Activated T-helper 1 cell treated with anti-CD3 and anti-CD28 coated beads, Interleukin-12 subunit alpha, Interleukin-12 subunit beta, Interleukin-2, Interleukin-4 antibody, amounts not matched to agents 30 ng/mL and 10 ng/mL and 1 ng/mL, durations not matched to agents 14 hours and 24 hours and 36 hours (primary cell): ENCODE measurements at places on chromosomes 3 and 15.

GRCh38 chr3:142664311-142664710, 59.5 kb upstream of the TRPC1 start:
- peaks cover 3% of the 10 kb centered on the region for H3K27me3 ChIP-seq
- no peak overlapping the region for H3K4me3 ChIP-seq
- DNase-seq, result no peak
- H3K27ac ChIP-seq, result no peak overlapping the region
- no peaks in the 10 kb centered on the region for H3K4me1 ChIP-seq

GRCh38 chr3:66638717-66639116, 137.9 kb upstream of the LRIG1 start:
- H3K27ac ChIP-seq, result no peak overlapping the region
- DNase-seq, result no peak
- H3K4me3 ChIP-seq, result no peak overlapping the region
- no peaks in the 10 kb centered on the region for H3K36me3 ChIP-seq
- peaks cover 9% of the 10 kb centered on the region for H3K4me1 ChIP-seq

DNA sequence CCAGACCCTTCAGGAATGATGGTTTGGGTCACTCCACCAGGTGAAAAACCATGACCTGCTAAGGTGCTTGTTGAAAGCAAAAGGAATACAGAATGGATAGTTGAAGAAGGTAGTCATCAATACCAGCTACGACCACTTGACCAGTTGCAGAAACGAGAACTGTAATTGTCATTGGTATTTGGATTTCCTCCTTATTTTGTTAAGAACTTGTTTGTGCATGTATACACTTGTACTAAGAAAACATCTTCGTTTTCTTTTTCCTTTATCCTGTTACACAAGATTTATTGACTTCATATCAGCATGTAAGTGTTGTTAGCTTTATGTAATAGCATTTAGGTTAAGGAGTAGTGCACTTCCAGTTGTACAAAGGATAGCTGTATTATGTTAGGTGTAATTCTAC, 261.8 kb downstream of the MCTP2 start:
- H3K4me3 ChIP-seq, result no peak overlapping the region
- peaks cover 12% of the 10 kb centered on the region for H3K27me3 ChIP-seq

GRCh38 chr15:98616397-98616796, 31.9 kb upstream of the IGF1R start:
- peaks cover 11% of the 10 kb centered on the region for H3K27me3 ChIP-seq
- no peak for DNase-seq
- H3K36me3 ChIP-seq, result no peaks in the 10 kb centered on the region
- no peak overlapping the region for H3K27ac ChIP-seq

DNA sequence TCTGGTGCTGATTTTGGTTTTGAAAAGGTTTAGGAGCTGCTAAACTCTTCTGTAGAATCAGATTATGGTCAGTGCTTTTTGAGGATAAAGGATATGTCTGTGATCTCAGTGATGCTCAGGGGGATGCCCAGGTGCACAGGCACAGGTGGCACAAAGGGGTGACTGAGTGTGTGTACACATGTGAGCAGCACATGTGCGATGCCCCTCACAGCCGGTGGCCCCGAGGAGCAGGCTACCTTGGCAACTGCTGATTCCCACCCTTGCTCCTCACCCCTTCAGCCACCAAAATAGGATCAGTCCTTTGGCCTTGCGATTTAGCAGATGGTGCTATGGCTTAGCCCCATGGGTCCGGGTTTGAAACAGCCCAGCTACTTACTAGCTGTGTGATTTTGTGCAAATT, 51.1 kb downstream of the POMGNT2 start:
- H3K4me3 ChIP-seq, result no peak overlapping the region
- H3K36me3 ChIP-seq, result no peaks in the 10 kb centered on the region
- peaks cover 9% of the 10 kb centered on the region for H3K27me3 ChIP-seq

GRCh38 chr3:74801924-74802323, 187.5 kb upstream of the CNTN3 start:
- H3K27ac ChIP-seq, result no peak overlapping the region
- H3K36me3 ChIP-seq, result no peaks in the 10 kb centered on the region
- H3K4me1 ChIP-seq, result no peaks in the 10 kb centered on the region
- no peak overlapping the region for H3K4me3 ChIP-seq
- DNase-seq, result no peak
- H3K27me3 ChIP-seq, result no peaks in the 10 kb centered on the region

DNA sequence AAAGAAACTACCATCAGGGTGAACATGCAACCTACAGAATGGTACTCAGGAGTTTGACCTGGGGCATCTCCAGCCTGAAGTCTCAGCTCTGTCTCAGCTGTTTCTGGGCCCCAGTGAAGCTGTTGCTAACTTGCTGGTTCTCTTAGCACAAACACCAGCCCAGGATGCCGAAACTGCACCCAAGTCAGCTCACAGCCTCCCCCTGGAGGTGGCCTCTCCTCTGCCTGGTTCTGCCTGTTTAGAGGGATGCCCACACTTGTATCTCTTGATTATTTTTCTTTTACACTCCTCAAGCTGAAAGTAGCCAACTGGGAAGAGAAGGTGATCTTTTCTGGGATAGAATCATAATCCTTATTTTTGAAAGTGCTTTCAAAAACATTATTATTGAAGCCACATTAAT, 289.0 kb upstream of the RASGRP1 start:
- no peak overlapping the region for H3K27ac ChIP-seq
- H3K4me1 ChIP-seq, result no peaks in the 10 kb centered on the region
- no peak for DNase-seq
- H3K36me3 ChIP-seq, result no peaks in the 10 kb centered on the region

- H3K27me3 ChIP-seq, result no peaks in the 10 kb centered on the region
- no peak overlapping the region for H3K4me3 ChIP-seq
- H3K4me1 ChIP-seq, result no peaks in the 10 kb centered on the region
- DNase-seq, result no peak
Observed at GRCh38 chr3:133607816-133608215, 34.3 kb downstream of the CDV3 start.

DNA sequence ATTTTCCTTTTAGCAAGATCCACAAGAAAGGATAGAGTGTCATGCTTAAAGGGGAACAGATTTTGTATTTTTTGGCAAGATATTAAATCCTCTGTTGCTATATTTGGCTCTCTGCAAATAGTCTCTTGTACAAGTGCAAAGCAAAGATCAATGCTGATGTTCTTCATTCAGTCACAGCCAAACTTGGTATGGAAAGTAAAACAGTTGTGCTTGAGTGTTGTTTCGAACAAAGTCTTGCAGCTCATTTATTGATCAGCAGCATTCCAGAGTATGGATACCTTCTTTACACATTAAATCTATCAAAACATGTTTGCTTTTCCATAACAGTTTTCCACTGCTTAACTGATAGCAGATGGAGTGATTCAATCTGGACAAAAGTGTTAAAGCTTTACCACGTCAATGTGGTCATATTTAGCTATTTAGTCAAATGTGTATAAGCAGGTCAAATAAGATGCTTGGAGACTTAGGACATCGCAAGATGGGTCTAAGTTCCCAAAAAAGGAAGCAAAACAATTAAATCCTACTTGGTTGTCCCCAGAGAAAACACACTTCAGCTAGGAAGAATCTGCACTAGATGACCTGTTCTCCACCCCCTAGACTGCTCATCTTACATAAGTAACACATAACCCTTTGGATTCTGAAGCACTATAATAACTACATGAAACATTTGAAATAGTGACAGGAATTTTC, 52.4 kb downstream of the VGLL3 start:
- no peaks in the 10 kb centered on the region for H3K4me1 ChIP-seq
- no peak overlapping the region for H3K27ac ChIP-seq
- no peak for DNase-seq
- no peak overlapping the region for H3K4me3 ChIP-seq
- no peaks in the 10 kb centered on the region for H3K27me3 ChIP-seq
- no peaks in the 10 kb centered on the region for H3K36me3 ChIP-seq

GRCh38 chr3:197734667-197735318, 1.9 kb downstream of the RUBCN start:
- H3K27ac ChIP-seq, result peak overlapping the region; percentile 40
- H3K4me3 ChIP-seq, result peak overlapping the region; percentile 63
- no peaks in the 10 kb centered on the region for H3K27me3 ChIP-seq
- peaks cover 48% of the 10 kb centered on the region for H3K4me1 ChIP-seq

DNA sequence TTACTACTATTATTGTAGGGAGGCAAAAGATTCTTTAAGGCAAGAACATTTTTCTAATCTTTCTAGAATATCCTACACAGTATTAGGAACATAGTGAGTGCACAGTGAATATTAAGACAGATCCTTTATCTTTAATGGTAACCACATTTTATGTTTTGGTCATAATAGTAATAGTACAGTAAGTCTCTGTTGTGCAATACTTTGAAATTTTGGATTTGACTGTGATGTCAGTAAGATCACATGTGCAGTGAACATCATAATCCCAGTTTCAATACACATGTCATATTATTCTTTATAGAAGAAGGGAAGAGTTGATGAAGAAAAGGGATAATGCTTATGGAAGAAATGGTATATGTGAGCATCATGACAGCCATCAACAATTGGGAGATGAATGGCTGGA, 10.7 kb downstream of the STT3B start:
- no peaks in the 10 kb centered on the region for H3K27me3 ChIP-seq
- DNase-seq, result no peak
- peaks cover 21% of the 10 kb centered on the region for H3K36me3 ChIP-seq
- H3K27ac ChIP-seq, result no peak overlapping the region
- H3K4me3 ChIP-seq, result no peak overlapping the region
- H3K4me1 ChIP-seq, result peaks cover 89% of the 10 kb centered on the region

- no peak overlapping the region for H3K4me3 ChIP-seq
- H3K36me3 ChIP-seq, result no peaks in the 10 kb centered on the region
- H3K4me1 ChIP-seq, result no peaks in the 10 kb centered on the region
- DNase-seq, result no peak
Observed at GRCh38 chr3:141851411-141851810, 25.0 kb upstream of the ATP1B3 start.

- H3K27me3 ChIP-seq, result peaks cover 7% of the 10 kb centered on the region
- peaks cover 9% of the 10 kb centered on the region for H3K4me1 ChIP-seq
- H3K4me3 ChIP-seq, result no peak overlapping the region
- no peaks in the 10 kb centered on the region for H3K36me3 ChIP-seq
- DNase-seq, result no peak
- H3K27ac ChIP-seq, result no peak overlapping the region
Observed at GRCh38 chr3:190208196-190208595, 87.5 kb upstream of the P3H2 start.

- H3K27ac ChIP-seq, result no peak overlapping the region
- DNase-seq, result no peak
- peaks cover 4% of the 10 kb centered on the region for H3K4me1 ChIP-seq
Observed at GRCh38 chr3:43017004-43017403, 37.9 kb downstream of the GASK1A start.

- H3K4me3 ChIP-seq, result no peak overlapping the region
- no peaks in the 10 kb centered on the region for H3K27me3 ChIP-seq
- no peaks in the 10 kb centered on the region for H3K4me1 ChIP-seq
- no peaks in the 10 kb centered on the region for H3K36me3 ChIP-seq
- H3K27ac ChIP-seq, result no peak overlapping the region
Observed at GRCh38 chr3:78888635-78889034, 879.2 kb downstream of the ROBO1 start.

DNA sequence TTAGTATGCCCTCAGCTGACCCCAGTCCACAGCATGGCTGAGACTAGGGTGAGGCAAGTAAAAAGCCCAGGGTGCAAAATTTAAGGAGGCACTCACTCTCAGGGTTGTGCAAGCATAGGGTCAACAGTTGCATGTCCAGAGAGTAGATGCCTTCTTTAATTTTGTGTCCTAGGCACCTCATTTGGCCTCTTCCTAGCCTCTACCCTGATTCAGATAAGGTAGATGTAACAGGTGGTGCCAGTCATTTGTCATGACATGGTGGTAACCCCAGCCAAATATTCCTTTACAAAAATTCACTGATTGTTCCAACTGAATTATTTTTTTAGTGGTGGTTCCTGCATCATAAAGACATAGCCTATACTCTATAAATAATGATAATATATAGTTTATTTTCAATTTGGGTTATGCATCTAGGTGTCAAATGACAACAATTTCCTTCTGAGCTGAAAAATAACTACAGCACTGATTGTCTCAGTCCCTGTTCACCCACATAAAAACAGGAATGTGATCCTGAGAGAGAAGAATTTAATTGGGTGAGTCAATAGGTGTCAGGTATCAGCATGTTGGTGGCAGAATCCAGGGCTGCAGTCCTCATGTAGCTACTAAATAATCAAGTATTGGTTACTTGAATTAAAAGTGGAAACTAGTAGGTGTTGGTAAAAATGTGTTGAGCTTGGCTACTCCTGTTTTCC, 44.2 kb upstream of the TIPARP start:
- H3K36me3 ChIP-seq, result no peaks in the 10 kb centered on the region
- H3K27ac ChIP-seq, result no peak overlapping the region
- peaks cover 10% of the 10 kb centered on the region for H3K4me1 ChIP-seq
- no peak overlapping the region for H3K4me3 ChIP-seq
- DNase-seq, result no peak
- H3K27me3 ChIP-seq, result peaks cover 11% of the 10 kb centered on the region
